ENCODE measurements at places on chromosomes 6 and 20.

GRCh38 chr6:94215552-94215951 lies 796.2 kb upstream of the EPHA7 start:
- DNase-seq = no peak

- no peak for DNase-seq
Measured at GRCh38 chr6:14380901-14381828, 263.6 kb downstream of the CD83 start.

DNA sequence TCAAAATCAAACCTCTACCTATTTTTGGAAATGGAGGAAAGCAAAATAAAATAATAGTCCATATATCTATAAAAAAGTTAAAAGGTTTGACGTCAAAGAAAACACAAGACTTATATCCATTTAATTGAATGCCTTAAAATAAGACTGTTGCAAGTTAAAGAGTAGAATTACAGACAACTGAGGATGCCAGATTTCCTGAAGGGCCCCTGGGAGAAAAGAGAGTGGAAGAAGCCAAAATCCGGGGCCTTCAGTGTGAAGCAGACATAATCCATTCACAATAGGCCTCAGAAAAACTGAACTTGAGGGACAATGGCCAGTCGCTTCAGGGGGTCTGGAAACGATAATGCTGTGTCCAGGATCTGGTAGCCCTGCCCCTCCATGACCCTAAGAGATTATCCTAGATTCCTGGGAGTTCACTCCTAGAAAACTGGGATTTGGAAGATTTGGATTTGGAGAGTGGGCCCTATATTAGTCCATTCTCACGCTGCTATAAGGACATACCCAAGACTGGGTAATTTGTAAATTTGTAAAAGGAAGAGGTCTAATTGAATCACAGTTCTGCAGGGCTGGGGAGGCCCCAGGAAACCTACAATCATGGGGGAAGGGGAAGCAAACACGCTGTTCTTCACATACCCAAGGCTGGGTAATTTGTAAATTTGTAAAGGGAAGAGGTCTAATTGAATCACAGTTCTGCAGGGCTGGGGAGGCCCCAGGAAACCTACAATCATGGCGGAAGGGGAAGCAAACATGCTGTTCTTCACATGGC lies 94.0 kb upstream of the SLC2A12 start:
- no peak for DNase-seq

- DNase-seq = no peak
Measured at GRCh38 chr6:170290296-170291128, at the start of gene DLL1. TSS of gene DLL1 (minus strand) at chr6:170291078. CDS start at chr6:170290139, 939 bp downstream.

DNA sequence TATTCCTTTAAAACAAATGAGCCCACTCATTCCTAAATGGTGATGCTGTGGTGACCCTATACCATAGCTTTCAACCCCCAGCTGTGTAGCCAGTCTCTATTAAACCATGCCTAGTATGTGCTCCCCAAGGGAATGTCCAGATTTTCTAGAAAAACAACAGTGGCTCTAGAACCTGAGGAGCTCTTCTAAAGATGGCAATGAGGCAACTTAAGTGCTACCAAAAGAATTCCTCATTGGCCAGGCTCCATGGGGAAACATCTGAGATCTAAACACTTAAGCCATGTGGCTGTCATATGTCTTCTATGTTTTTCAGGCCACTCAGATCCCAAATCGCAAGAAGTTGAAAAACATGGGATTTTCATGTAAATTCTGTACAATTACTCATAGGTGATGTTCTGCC lies 191.0 kb downstream of the TPBG start:
- DNase-seq = peak; percentile 88

GRCh38 chr6:6780231-6780630 lies 191.7 kb downstream of the LY86 start:
- DNase-seq = no peak

GRCh38 chr6:21828704-21829103 lies 235.2 kb downstream of the SOX4 start:
- no peak for DNase-seq

DNA sequence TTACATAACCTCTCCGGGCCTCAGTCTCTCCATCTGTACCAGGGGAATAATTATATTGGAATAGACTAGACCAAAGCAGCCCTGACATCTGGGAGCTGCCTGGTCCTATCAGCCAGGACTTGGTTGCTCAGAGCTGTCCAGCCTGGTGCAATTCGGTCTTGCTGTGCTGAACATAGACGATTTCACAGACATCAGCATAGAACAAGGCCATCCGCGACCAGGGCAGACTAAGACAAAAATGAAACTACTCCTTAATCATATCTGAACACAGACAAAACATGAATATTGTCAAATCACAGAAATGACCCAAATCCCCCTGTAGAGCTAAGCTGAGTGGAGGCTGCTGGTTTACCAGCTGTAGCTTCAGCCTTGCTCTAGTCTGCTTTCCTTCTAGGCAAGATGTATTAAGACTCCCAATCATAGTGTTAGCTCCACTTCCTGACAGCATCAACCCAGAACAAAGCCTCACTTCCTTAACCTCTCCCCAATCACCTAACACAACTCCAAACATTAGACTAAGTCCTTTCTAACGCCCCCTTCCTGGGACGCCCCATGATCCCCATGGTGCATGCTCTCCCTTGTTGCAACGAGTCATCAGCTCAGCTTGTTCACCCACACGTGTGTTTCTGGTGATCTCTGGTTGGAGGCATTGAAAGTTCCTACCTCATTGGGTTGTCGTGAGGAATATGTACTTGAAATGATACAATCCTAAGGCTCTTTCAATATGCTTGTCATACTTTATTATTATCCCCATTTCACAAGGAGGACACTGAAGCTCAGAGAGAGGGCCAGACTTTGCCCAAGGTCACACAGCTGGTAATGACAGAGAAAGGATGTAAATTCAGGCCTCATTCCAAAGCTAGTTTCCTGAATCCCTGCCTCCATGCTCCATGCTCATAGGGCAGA lies 3.5 kb upstream of the MAPK13 start:
- no peak for DNase-seq

DNA sequence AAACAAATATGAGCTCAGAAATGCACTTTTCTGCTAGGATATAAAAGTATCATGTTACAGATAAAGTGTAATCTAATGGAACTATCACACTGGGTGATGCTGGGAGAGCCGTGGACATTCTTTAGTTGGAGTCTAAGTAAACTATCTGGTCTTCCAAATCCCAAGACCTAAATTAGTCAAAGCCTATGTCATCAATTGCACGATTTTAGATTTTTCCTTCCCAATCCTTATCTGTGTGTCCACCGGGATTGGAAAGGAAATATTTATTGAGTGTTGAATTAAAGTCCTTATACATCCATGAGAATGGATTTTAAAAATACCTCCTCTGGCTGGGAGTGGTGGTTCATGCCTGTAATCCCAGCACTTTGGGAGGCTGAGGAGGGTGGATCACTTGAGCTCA lies 19.6 kb upstream of the MRAP2 start:
- no peak for DNase-seq

DNA sequence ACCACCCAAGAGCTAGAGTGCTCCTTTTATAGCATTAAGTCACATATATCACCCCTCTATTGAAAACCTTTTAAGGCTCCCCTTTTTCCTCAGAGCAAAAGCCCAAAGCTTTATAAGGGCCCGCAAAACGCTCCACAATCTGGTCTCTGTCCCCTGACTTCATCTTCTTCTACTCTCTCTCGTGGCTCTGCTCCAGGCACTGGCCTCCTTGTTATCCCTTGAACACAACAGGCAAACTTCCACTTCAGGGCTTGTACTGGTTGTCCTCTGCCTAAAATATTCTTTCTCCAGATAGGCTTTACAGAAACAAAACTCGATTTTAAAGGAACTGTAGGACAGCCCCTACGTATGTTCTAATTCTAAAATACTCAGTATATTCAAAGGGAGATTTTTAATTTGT lies 44.0 kb upstream of the SPDEF start:
- no peak for DNase-seq

- no peak for DNase-seq
Measured at GRCh38 chr6:6395581-6396197, 75.2 kb upstream of the F13A1 start.

GRCh38 chr6:37628611-37629320 lies 68.9 kb downstream of the MDGA1 start:
- no peak for DNase-seq

- DNase-seq = no peak
Measured at GRCh38 chr20:57319584-57319983, 10.0 kb upstream of the SPO11 start.

DNA sequence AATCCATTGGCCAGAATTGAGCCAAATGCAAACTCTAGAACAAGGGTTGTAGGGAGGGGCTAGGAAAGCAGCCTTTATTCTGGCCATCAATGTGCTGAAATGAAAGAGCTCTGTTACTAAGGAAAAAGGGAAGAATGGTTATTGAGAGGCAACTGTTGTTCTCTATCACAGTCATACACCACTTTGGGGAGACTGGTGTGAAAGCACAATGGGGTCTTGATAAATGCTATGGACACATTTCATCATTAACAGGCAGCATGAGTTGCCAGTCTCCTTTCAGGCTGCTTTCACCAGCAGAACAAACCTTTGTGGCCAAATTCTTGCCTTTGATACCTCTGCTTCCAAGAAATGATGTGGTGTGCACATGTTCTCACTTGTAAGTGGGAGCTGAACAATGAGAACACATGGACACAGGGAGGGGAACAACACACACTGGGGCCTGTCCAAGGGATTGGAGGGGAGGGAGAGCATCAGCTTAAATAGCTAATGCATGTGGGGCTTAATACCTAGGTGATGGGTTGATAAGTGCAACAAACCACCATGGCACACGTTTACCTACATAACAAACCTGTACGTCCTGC lies 86.2 kb downstream of the CDS2 start:
- no peak for DNase-seq

DNA sequence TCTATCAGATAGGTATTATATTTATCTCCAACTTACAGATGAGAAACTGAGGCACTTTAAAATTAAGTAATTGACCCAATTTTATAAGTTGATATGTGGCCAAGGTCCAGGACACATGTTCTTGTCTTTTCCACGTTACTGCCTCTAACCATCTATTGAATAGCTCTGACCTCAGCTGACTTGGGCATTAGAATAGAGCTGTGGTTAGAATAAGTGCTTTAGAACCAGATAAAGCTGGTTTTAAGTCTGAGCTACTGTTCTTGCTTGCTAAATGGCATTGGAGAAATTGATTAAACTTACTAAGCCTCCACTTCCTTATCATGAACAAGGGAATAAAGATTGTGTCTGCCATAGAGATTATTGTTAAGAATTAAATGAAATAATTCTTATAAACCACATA lies 147.8 kb upstream of the DTNBP1 start:
- DNase-seq = no peak

GRCh38 chr20:43835944-43836508 lies 78.6 kb upstream of the TOX2 start:
- no peak for DNase-seq

DNA sequence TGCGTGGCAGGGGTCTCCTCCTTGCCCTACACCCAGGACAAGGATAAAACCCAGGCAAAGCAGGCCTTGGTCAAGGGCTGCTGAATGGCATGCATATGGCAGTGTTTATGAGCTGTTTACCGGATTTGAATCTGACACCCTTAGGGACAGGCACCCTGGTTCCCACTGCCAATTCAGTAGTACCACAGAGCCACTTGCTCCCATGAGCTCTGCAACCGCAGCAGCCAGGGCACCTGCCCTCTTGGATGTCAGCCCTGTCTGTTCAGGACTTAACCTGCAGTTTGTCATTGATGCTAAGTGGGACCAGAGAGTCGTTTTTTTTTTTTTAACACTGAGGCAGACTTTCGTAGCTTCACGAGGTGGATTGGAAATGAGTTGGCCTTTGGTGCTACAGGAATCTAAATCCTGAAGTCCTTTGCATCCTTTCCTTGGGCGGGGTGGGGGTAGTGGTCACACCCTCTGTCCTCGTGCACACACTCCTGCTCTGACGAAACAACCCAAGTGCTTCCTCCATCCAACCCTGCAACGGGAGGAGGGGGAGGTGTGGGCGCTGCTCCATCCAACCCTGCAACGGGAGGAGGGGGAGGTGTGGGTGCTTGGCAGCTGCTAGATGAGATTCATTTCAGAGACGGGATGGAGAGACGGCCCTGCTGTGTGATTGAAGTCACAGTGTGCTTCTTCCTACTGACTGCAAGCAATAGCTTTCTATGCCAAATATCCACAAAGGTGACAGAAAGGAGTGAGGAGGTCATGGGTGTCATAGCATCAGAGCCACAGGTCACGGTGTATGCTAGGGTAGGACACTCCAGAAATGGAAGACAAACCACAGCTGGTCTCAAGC lies 166.5 kb downstream of the SMOC2 start:
- no peak for DNase-seq
